NCI-H1092 (cell line): ENCODE measurements at places on chromosomes 7 and 10.

DNA sequence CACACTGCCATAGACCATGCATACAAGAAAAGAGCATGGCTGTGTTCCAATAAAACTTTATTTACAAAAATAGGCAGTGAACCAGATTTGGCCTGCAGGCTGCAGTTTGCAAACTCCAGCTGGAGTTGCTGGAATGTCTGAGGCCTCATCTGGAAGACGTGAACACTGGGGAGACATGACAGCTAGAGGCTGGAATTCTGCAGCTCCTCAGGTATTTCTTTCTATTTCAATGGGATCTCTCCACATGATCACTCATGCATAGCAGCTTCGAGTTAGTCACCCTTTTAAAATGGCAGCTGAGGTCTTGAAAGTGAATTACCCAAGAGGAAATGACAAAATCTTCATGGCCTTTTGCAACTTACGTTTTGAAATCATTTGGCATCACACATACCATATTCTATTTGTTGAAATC, 52.6 kb upstream of the BET1 start:
- no peak for DNase-seq

DNA sequence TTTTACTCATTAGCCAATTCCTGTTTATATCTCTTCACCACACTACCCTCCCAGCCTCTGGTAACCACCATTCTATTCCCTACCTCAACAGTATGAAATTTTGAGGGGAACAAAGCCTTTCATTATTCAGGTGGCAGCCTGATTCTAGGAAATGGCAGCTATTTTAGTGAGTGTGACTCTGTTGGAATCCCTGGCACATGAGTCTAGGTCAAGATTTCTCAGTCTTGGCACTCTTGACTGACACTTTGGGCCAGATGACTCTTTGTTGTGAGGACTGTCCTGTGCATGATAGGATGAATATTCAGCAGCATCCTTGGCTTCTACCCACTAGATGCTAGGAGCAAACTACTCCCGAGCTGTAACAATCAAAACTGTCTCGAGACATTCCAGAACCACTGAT, 322.8 kb upstream of the PHYHIPL start:
- DNase-seq, result no peak

- DNase-seq, result no peak
Measured at GRCh38 chr10:106557951-106558733, 606.4 kb downstream of the SORCS1 start.

GRCh38 chr7:7972128-7972527, 3.5 kb downstream of the GLCCI1 start:
- no peak for DNase-seq

DNA sequence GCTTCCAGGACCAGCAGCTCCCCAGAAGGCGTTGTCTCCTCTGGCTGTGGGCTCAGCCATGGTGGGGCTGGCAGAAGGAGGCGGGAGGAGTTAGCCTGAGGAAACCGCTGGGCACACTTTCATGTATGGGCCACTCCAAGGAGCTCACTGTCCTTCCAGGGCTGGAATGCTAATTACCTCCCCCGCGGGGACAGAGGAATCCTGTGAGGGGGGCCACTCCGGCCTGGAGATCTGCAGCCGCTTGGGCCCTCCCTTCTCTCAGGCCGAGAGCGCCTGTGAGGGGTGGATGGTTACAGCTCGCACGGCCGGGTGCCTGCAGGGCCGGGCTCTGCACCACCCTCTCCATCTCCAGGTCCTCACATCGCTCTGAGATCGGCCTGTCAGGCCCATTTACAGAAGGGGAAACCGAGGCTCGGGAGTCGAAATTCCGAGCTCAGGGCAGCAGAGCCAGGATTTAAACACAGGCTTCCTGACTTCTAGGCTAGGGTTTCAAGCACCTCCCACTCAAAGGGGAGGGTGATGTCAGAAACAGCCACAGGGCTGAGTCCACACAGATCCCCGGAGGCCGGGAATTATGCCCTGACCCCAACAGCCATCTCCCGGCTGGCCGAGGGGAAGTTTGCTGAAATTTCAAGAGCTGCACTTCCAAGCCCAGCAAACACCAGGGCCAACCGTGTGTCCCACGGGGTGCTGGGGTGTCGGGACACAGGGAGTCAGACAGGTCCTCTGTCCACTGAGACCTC, 59.1 kb downstream of the PDGFA start:
- DNase-seq, result no peak

DNA sequence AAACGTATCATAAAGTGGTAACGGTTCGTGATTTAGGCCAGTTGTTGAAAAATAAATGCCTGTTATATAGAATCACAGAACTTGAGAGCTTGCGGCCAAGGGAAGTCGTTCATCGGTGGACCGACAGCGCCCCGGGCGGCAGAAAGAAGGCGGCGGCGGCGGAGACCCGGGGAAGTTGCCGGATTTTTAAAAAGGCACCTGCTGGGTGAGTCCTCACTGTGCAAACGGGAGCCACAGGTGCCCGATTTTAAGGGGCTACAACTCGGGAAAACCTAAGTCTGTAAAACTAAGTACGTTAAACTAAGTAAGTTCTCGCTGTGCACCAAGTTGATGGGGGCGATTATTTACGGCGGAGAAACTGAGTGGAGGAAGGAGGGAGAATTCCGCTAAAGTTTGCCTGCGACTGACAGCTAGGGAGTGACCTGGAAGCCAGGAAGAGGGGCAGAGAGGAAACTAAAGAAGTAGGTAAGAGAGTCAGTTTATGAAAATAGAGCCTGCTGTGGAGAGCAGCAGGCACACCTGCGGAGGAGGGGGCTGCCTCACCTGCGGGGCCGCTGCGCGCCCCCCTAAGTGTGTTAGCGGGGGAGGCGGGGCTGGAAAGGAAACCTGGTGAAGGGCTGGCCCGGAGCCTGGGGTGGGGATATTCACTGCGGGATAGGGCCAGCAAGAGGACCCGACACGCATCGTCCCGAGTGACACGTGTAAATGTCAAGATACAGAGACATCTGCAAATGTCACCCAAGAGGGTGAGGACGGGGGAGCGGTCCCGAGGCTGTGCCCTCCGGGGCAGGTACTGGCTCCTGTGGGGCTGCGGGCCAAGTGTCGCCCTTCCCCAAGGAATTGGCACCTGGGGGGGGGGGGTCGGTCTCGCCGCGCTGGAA, 996 bp downstream of the ADAM12 start:
- DNase-seq, result no peak

- DNase-seq, result no peak
Measured at GRCh38 chr7:91357379-91357778, 93.1 kb downstream of the FZD1 start.

DNA sequence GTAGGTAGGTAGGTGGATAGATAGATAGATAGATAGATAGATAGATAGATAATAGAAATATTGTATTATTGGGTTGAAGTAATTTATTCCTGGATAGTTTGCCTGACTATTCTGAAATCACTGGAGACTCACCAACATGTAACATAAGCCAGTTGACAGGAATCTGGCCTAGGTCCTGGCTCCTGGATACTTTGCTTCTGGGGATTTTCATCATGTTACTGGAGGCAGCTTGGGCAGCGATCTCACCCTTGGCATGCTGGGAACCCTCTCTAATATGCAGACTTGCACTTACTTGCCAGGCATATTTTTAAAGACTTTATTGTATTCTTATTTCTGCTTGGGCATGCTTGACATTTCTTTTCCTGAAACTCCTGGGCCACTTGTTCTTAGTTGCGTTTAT, 709.1 kb upstream of the FZD8 start:
- DNase-seq, result no peak
